Suprapubic skin (tissue), 4 donors: ENCODE measurements at places on chromosomes 12 and 14.
A peak's percentile ranks its signal among the peaks of the same experiment; 100 is the strongest.

DNA sequence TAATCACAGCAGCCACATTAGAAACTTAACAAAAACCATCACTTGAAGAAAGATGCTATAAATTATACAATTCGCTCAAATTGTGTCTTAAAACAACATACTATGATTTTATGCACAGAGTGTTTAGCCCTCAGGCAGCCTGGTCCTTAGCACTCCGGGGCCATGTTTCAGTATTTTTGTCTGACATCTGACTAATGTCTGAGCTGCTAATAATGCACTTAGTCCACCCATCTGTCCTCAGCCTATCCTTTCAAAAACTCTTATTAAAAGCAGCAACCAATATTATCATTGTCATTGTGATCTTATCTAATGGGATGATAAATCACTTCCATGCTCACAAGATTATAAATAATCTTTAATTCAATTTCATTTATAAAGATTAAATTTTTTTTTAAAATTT lies 602.7 kb upstream of the FOXG1 start:
- no peak for DNase-seq

DNA sequence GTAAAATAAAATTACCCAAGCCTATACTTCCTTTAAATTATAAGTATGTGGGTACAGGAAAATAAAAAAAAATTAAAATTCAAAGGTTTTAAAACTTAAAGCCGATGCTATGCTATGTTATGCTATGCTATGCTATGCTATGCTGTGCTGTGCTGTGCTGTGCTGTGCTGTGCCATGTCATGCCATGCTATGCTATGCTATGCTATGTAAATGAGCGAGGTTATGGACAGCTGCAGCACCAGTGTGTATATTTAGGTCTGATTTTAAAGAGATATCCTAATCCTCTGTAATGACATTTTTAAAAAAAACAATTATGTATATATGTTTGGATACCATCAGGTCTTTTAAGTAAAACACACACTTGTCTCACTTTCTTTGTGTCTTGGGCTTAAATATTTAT lies 1822.0 kb upstream of the SEL1L start:
- DNase-seq, result no peak

GRCh38 chr12:93571365-93571924 lies 1.0 kb upstream of the SOCS2 start:
- DNase-seq, result peak; percentile 85

DNA sequence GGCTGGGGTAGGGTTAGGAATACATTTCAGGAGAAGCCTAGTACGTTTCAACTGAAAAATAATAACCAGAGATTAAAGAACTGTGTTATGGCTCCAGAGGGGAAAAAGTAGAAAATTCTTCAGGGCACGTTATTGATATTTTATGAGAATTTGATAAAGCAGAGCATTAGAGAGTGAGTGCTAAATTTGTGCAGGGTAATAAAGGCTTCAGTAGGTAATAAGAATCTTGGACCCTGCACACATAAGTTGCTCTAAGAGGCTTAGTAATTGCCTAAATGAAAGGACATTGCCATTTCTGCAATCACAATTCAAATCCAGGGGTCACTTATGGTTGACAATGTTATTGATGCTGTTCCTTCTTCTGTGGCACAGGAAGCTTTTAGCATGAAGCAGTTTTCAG lies 439.4 kb upstream of the DCN start:
- DNase-seq, result no peak

DNA sequence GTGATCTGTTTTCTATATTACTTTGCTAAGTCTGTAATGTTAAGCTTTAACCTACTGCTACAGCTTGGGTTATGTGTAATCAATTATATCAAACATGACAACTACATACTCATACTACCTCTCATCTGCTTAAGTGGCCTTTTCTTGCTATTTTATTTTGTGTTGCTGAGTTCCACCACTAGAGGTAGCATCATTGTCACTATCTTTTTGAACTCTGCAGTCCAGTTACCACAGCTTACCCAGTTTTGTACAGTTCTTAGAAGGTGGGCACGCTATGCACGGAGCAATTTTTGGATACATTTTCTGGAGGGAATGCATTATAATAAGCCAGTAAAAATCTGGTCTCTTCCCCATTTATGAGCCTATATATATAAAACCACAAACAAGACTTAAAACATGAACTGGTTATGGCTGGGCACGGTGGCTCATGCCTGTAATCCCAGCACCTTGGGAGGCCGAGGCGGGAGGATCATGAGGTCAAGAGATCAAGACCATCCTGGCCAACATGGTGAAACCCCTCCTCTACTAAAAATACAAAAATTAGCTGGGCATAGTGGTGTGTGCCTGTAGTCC lies 48.5 kb downstream of the SAV1 start:
- DNase-seq, result no peak
